ENCODE measurements at places on chromosomes 2 and 18.

- DNase-seq: no peak
Measured at GRCh38 chr2:16507655-16508489, 157.8 kb downstream of the CYRIA start.

DNA sequence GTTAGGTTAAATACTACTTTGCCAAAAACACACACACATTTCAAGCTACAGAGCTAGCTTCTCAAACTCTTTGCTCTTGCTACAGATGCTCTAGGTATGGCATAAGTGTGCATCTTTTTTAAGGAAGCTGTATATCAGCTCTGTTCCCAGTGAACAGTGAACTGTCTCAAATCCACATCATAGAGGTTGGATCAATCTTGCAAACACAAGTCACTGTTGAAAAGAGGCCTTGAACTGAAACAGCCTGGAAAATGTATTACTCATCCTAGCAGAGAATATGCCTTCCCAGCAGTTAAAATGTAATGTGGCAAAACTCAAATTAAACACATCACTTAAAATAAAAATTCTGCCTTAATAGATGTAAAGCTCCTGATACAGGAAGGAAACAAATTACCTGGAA, 151.8 kb downstream of the WDPCP start:
- DNase-seq: no peak

GRCh38 chr2:236940916-236941520, 144.7 kb upstream of the COPS8 start:
- DNase-seq: no peak

DNA sequence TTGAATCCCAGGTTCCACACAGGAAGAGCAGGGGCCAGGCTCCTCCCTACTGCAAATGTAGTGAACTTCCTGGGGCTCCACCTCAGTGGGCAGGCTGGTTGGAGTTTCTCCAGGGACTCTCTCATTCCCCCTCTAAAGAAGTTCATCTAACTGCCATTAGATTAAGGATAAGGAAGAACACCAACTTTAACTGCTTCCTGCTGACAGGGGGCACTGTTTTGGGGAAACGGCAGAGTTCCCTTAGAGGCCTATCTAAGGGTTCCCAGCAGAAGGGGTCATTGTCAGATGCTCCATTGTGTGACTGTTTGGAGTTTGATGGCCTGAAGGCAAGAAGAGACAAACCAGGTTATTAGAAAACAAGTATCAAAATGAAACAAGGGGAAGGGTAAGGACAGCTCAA, 2159.7 kb upstream of the PIK3C3 start:
- DNase-seq: no peak

DNA sequence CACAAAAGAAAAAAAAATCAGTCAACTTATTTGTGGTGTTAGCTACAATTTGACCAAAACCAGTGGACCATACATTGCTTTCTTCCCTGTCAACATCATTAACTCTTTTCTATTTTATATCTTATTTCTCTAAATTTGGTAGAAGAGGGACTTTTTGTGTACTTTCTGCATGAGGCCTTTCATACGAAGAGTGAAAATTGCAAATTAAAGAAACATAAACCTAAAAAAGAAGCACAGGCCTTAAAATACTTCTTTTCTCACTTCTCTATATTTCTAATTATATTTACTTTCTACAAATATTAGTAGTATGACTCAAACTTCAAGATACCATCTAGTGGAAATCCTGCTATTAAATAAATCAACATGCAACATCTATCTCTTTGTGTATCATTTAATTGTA, 1073.4 kb upstream of the ZEB2 start:
- DNase-seq: no peak

- no peak for DNase-seq
Measured at GRCh38 chr18:11095674-11096293, 53.6 kb downstream of the PIEZO2 start.

- no peak for DNase-seq
Measured at GRCh38 chr2:112936927-112937232, 25.9 kb downstream of the IL37 start.

- DNase-seq: no peak
Measured at GRCh38 chr18:49362431-49362830, 98.0 kb downstream of the DYM start.

GRCh38 chr2:214837466-214837865, 28.0 kb upstream of the BARD1 start:
- no peak for DNase-seq

DNA sequence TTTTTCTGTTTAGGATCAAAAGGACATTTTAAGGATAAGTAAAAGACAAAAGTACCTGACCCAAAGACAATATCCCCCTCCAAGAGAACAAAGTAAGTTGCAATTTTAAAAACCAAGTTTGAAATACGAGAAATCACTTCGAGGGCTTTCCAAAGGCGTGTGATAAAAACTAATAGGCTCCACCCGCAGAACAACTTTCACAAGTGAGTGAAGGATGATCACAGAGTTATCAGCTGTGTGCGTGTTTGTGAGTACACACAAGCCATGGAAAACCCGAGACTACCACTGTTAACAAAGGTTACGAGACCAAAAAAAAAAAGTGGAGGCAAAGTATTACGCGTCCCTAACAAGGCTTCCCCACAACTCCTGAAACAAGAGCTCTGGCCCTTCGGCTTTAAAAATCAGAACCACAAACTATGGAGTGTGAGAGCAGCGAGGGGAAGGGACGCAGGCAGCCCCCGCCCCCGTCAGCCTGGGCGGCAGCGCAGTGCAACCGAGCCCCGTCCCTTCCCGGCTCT, 719 bp downstream of the SMAD2 start:
- DNase-seq: peak; percentile 45

DNA sequence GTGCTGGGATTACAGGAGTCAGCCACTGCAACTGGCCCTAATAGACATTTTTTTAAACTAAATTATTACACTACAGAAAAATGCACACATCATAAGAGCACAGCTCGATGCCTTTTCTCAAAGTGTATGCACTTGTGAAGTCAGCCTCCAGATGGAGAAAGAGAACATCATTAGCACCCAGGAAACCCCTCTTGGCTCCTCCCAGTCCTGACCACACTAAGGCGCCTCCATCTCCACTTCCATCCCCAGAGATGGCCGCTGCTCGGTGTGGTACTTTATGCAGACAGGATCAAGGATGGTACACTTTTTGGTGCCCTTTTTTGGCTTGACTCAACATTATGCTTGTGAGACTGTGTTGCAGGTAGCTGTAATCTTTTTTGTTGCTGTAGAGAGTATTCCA, 34.8 kb downstream of the RRM2 start:
- no peak for DNase-seq

GRCh38 chr18:77896586-77897252, 647.1 kb downstream of the GALR1 start:
- no peak for DNase-seq

DNA sequence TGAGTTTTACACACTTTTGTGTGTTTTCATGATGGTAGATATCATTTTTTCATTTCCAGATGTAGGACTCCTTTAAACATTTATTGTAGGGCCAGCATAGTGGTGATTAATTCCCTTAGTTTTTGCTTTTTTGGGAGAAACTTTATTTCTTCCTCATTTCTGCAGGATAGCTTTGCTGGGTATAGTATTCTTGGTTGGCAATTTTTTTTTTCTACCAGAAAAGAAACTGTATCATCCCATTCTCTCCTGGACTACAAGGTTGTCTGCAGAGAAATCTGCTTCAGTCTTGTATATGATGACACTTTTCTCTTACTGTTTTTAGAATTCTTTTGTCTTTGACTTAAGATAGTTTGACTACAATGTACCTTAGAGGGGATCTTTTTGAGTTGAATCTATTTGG, 37.8 kb upstream of the RHOB start:
- no peak for DNase-seq

GRCh38 chr2:1548910-1549673, 135.8 kb downstream of the TPO start:
- no peak for DNase-seq

DNA sequence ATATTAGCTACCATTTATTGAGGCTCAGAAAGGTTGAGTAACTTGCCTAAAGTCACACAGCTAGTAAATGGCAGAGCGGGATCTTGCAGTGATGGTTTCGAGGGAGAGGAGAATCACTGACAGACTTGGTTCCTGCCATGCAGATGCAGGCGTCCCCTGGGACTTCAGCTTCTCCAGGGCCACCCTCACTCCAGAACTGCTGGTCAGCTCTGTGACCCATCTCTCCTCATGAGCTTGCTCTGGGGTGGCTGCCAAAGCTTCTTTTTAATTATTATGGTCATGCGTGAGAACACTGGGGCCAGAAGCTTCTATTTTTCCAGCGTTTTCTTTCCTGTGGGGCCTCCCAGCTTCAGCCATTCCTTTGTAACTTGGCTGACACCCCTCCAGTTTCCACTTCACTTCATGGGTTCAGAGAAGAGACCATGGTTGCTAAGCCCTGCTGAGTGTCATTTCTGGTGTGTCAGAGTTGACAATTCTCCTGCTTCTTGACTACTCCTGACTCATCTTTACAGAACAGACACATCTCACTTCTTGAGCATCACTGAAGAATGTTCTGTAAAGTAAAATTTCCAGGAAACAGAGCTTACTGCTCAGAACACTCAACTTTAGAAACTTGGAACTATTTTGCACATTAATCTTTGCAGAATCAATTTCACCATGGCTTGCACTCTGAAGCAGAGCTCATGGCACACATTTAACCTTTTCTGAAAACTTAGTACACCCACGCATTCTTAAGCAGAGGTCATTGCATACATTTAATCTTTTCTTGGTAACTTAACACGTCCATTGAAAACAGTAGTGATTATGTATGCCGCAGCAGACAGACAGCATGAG, 70.4 kb downstream of the IL1R2 start:
- DNase-seq: no peak

DNA sequence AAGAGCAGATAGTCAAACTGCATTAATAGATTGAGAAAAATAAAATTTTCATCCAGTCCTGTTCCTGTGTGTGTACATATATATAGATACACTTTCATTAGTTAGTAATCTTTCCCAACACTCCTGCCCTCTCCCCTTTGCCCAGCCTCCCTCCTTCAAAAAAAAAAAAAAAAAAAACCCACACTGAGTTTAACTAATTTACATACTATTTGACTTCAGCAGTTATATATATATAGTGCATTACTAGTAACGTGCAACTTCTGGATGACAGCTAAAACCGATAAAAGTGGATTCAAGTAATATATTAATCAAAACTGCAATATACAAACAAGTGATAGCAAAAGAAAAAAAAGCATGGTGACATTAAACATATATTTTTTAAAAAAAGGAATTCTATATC, 1.4 kb downstream of the FIGN start:
- no peak for DNase-seq

DNA sequence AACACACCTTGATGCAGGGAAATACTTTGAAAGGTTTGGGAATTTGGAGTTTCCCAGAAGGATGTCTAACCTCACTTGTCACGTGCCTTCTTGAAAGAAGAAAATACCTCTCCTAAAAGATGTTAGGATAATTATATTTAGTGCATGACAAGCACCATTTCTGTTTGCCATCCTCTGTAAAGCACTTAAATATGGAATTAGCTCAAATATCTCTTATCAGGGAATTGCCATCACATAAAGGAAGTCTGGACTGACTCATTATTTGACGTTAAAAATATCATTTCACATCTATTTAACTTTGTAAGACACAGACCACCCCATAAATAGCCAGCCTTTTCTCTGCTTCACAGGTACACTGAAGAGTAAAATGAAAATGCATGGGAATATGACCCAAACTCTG, 140.1 kb downstream of the STK39 start:
- DNase-seq: no peak

DNA sequence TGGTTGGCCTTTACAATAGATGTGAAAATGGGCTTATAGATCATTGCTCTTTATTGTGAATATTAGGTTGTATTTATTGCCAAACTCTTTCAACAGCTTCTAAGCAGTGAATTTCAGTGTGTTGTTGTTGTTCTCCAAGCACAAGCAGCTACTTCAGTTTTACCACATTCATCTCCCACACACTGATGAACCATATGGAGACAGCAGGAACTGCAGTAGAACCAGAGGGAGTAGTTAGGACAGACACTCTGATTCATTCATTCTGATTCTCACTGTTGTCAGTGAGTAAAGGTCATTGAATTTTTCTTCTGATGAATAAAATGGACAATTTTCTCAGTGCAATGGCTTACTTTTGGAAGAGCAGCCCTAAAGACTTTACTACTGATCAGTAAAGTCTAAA, 40.2 kb downstream of the CCDC74A start:
- no peak for DNase-seq

DNA sequence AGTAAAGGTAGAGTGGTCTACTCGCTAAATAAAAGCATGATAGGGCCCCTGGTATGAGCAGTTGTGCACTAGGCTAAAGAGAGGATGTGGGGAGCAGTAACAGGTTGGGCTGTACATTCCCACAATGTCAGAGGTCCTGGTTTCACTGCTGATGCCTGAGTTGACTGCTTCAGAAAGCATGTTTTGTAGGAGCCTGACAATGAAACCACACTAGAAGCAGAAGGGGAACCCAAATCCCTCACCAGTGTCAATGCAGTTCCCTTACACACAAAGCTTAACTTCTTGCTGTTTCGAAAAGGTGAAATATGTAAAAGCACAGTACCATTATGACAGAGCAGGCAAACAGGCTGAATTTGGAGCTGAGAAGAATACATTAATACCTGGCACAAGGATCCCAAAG, 291.7 kb upstream of the KYNU start:
- DNase-seq: no peak

GRCh38 chr2:125296742-125297141, 1271.7 kb downstream of the CNTNAP5 start:
- DNase-seq: no peak

- no peak for DNase-seq
Measured at GRCh38 chr2:26737221-26737620, 26.9 kb upstream of the SLC35F6 start.

- no peak for DNase-seq
Measured at GRCh38 chr2:178542161-178542560, 61.9 kb downstream of the PLEKHA3 start.

DNA sequence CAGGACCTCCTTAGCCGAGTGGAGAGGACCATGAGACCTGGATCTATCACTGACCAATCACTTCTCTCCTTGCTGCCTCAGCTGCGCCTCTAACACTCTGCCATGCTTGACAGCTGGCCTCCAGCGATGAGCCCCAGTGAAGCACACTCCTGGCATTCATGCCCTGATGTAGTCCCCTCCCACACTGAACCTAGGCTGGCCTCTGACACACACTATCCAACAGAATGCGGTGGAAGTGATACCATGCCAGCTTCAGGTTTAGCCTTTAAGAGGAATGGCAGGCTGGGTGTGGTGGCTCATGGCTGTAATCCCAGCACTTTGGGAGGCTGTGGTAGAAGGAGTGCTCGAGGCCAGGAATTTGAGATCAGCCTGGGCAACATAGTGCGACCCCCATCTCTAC, 73.7 kb upstream of the LAPTM4A start:
- no peak for DNase-seq

DNA sequence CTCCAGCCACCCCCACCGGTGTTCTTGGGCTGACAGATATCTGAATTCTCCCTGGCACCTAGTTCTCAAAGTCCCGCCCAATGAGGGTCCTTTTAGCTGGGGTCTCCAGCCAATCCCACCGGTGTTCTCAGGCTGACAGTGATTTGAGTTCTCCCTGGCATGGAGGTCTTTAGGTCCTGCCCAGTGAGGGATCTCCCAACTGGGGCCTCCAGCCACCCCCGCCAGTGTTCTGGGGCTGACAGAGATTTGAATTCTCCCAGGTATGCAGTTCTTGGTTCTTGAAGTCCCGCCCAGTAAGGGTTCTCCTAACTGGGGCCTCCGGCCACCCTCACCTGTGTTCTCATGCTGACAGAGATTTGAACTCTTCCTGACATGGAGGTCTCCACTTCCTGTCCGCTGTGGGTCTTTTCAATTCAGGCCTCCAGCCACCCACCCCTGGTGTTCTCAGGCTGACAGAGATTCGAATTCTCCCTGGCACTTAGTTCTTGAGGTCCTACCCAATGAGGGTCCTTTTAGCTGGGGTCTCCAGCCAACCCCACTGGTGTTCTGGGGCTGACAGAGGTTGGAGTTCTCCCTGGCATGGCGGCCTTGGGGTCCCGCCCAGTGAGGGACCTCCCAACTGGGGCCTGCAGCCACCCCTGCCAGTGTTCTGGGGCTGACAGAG, 154.6 kb downstream of the ANKRD36 start:
- no peak for DNase-seq
